Renal pelvis (tissue), 12 donors: ENCODE measurements at places on chromosomes 3 and 15. TPM values are rescaled to one million over a fixed set of nuclear protein-coding genes. Genes with fewer than 3 reads are reported as not detected.

DNA sequence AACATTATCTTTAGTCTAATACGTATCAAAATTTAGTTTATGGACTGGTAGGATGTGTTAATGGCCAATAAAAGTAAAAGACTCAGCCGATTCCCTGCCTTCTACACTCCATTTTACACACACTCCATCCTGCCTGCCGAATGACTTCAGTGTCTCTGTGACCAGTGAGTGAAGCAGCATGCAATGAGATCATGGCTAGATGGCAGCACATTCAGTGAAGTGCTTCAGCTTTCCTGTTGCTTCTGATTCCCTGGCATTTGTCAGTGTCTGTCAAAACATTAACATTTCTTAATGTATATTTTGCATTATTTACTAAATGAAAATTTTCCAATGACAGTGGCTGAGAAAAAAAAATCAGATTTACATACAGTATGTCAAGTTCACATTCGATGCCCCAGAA, 412.0 kb downstream of the FHIT start:
- no peak for DNase-seq

- DNase-seq, result no peak
Measured at GRCh38 chr15:80485370-80486164, 81.4 kb downstream of the ARNT2 start.

DNA sequence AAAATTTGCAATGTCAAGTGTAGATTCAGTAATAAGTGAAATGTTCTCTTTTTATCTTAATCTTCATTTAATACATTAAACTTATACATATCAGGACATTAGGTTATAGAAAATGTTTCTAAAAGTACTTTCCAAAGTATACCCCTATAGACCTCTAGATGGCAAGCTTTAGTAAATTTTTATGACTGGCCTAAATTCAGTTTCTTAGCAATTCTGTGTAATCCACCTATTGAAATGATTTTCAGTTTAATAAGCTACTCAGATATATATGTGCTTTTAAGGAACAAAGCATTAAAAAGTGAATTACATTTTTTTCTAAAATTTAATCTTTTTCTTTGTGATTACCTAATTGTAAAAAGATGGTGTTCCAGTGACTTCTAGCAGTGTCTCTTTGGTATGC, 342.2 kb downstream of the GBE1 start:
- no peak for DNase-seq

- DNase-seq, result peak; percentile 77
Measured at GRCh38 chr3:123652342-123652984, 67.6 kb upstream of the HACD2 start.

- DNase-seq, result no peak
Measured at GRCh38 chr3:168419091-168419490, 323.4 kb upstream of the GOLIM4 start.

DNA sequence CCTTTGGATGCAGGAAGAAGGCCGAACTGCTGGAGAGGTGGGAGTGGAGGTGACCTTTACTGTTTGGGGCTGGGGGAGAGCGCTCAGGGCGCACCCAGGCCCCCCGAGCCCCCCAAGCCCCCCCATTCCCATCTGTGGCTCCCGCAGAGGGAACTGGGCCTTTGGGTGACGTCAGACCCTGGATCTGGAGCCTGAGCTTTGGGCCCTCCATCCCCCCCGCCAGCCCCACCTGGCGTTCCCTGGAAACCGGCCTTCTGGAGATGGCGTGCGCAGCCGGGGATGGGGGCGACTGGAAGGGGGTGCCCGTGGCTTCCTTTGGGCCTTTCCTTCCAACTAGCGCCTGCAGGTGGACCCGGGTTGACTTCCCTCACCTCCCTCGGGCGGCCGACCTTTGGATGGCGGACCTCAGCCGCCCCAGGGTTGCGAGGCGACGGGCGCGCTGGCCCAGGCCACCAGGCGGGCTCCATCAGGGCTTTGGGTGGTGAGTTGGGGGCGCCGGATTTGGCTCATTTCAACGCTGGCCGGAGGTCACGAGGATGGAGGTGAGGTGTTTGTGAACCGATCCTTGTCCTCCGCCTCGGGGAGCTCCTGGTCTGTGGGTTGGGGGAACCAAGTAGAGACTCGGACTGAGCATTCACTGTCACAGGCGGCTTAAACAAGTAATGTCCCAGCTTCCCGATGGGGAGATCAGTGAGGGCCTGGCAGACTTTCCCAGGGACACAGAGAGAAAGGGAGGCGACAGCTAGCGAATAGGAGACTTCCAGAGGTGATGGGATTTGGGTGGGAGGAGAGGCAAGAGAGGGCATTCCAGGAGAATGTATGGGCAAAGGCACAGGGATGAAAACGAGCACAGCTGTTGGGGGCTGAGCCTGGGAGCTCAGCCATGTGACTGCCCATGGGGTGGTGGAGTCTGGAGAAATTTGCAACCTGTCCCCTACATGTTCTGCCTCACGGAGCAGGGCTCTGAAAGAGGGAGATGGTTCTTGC, 709 bp downstream of the SCAMP5 start:
- no peak for DNase-seq

GRCh38 chr3:51269466-51269865, 115.6 kb upstream of the MANF start:
- no peak for DNase-seq

DNA sequence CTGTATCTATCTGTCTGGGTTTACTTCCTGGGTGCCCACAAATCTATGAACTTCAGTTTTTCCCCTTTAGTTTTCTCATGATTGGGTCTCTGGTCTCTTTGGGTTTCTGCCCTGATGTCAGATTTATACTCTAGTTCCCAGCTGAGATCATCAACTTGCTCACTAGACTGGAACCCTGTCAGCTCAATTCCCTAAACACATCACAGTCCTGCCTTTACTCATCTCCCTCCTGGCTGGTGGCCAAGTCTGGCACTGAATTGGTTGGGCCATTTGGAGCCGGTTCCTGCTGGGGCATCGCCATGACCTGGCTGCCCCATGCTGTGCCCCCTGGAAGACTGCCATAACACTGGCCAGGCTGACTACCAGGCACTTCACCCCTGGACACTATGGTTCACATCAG, 345.3 kb downstream of the CHST2 start:
- DNase-seq, result peak; percentile 16

DNA sequence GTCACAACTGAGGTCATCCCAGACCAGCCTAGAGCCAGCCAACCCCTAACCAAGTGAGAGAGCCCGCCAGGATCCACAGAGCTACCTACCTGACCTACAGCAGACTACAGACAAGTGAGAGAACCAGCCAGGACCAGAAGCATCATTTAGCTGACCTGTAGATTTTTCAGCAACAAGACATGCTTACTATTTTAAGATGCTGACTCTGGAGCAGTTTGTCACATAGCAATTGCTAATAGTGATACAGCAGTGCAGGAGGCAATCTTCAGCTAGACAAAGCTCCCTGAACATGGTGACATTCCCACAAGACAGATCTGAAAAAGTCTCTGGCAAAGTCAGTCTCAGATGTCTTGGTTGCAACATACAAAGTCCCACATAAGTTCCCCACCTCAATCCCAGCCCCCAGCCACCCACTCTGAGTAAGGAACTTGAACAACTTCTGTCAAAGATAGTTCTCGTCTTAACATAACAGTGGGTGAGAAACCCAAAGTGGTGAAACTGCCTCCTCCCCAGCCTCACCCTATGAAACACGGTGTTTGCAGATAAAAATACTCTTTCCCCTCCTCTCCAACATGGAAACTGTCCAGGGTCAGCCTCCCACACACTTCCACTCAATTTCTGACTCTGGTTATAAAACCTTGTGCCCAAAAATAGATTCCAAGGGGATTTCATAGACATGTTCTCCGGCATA, 120.3 kb upstream of the SLC6A11 start:
- no peak for DNase-seq

DNA sequence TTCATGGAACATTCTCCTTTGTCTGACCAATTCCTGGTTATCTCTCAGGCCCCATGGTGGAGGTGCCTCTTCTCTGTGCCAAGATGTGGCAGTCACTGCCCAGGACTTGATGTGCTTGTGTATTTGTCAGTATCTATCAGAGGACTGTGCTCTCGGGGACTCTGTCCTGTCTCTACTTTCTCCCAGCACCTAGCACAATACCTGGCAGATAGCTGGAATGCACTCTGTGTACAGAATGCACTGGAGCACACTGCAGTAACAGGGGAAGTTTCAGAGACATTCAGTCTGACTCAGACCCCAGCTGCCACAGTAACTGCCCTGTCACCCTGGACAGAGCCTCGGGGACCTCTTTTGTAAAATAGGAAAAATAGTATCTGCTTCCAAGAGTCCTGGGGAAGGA, 34.6 kb upstream of the SV2B start:
- DNase-seq, result no peak

The KLF15 gene
- 18.3 TPM for polyA plus RNA-seq

The ISLR2 gene
- 0.88 TPM for polyA plus RNA-seq

The HCLS1 gene
- 6.7 TPM for polyA plus RNA-seq
